Activated T-helper 2 cell treated with anti-CD3 and anti-CD28 coated beads, Interferon-gamma antibody, Interleukin-2, Interleukin-4, amounts not matched to agents 10 μg/mL and 5 μg/mL and 100 μg/mL, durations not matched to agents 14 hours and 24 hours and 36 hours (primary cell): ENCODE measurements at places on chromosomes 12 and 14. TPM values are rescaled to one million over a fixed set of nuclear protein-coding genes. Genes with fewer than 3 reads are reported as not detected.

Gene CYP27B1
- 11.3 and 13.0 TPM in 2 replicates for total RNA-seq

- DNase-seq = no peak
Measured at GRCh38 chr12:18430425-18431048, 169.2 kb downstream of the PIK3C2G start.

Gene BEGAIN
- 3.4 and 3.5 TPM in 2 replicates for total RNA-seq

GRCh38 chr12:14191612-14192011, 173.9 kb upstream of the ATF7IP start:
- no peak for DNase-seq

DNA sequence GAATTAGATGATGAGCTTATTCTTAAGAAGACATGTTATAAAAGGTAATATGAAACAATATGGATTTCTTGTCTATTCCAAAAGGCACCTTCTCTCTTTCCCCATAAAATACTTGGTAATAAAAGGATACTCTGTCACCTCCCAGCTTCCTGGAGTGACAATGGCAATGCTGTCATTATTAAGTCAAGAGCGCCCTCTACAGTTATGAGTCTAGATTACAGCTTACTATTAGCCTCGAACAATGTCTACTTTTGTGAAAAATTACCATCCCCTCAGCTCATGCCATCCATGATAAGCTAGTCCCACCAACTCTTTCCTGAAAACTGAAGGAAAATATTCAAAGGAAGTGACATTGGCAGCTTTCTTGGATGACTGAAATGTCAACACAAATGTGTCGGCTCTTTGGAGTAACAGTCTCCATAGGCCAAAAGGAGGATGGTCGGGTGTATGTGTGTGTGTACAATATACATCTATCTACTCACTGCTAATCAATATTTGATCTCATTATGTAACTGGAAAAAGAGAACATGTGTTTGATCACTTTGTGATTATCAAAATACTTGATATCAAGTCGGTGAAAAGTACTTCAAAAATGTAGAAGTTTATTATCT, 48.7 kb upstream of the CDKN3 start:
- no peak for DNase-seq

Gene KIF5A
- 3.0 and 3.4 TPM in 2 replicates for total RNA-seq

GRCh38 chr14:55760789-55761566, 181.0 kb downstream of the KTN1 start:
- no peak for DNase-seq

DNA sequence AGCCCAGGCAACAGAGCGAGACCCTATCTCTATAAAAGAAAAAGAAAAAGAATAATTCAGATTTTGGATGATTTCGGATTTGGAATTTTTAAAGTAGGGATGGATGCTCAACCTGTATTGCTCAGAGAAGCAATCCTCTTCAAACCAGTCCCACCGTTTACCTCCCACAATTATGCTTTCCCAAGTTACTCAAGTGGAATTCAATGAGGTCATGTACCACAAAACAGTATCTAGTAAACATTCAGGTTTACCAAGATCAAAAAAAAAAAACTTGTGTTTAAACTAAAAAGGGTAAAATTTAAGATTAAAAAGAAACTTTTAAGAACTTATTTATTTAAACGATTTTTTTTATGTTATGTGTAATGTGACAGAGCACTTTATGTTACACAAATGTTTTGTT, 2.5 kb downstream of the KDM5A start:
- DNase-seq = no peak

- no peak for DNase-seq
Measured at GRCh38 chr12:52190860-52191729, 719 bp downstream of the KRT80 start.

- peak; percentile 58 for DNase-seq
Measured at GRCh38 chr12:9634177-9634803, 26.6 kb upstream of the KLRB1 start.

Gene VASH1
- total RNA-seq = 12.4 and 12.9 TPM in 2 replicates

- DNase-seq = no peak
Measured at GRCh38 chr14:77290705-77291104, 19.7 kb upstream of the NGB start.

- DNase-seq = no peak
Measured at GRCh38 chr12:2138294-2138693, 85.5 kb downstream of the CACNA1C start.

GRCh38 chr12:92506891-92507290, 195.9 kb upstream of the PLEKHG7 start:
- no peak for DNase-seq

DNA sequence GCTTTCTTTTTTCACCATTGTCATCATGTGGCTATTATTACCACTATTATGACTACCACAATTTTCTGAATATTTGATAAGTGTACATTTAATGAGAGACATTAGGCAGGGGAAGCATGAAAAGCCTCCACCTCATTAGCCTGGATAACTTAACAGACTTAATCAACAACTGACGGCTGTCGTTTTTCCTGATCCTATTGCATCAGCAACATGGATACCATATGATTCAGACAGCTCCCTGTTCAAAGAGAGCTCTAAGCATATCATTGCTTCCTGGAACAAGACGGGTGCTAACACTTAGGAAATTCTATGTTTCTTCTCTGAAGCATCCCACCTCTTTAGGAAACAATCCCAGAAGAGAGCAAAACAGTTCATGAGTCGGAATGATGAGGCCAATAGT, 765.2 kb downstream of the NOVA1 start:
- no peak for DNase-seq

- DNase-seq = no peak
Measured at GRCh38 chr14:95505030-95505589, 11.3 kb downstream of the SYNE3 start.

Gene MARK3
- 81.4 and 84.1 TPM in 2 replicates for total RNA-seq

- DNase-seq = no peak
Measured at GRCh38 chr12:79373896-79374499, 316.8 kb downstream of the PAWR start.

DNA sequence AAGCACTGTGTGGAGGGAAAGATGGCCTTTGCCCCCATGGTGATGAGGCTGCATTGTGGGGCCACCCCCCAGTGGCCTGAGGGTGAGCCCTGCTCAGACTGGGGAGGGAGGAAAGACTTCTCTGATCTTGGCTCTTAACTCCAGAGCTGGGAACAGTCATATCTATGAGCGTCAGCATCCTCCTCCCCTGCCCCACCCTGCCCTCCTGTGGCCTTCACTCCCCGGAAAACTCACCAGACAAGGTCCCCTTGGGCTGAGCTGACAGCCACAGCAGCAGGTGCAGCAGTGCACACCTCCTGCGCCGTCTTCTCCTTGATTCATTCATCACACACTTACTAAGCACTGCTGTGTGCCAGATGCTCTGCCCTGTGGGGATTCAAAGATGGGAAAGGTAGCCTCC, 98.8 kb downstream of the B4GALNT3 start:
- DNase-seq = no peak

GRCh38 chr12:110280779-110281548, at the start of gene ATP2A2:
ATP2A2 (plus strand) TSS chr12:110281247; CDS start chr12:110281790, 543 bp downstream.
- DNase-seq = peak; percentile 89

GRCh38 chr14:36238666-36239363, 62.3 kb upstream of the PTCSC3 start:
- no peak for DNase-seq
